Bladder microvascular endothelial cell (primary cell): ENCODE measurements at places on chromosomes 12 and 14. TPM values are rescaled to one million over a fixed set of nuclear protein-coding genes. Genes with fewer than 3 reads are reported as not detected.

The SP7 gene
- not detected in 2 replicates for total RNA-seq

The CALM1 gene
- 1,043 and 1,422 TPM in 2 replicates for total RNA-seq

The ZFHX2 gene
- total RNA-seq = under 0.01 and 1.0 TPM in 2 replicates

The SIRT4 gene
- 1.1 and 1.8 TPM in 2 replicates for total RNA-seq

The KIAA0586 gene
- 13.1 and 32.2 TPM in 2 replicates for total RNA-seq

The USP44 gene
- 0.81 and 4.6 TPM in 2 replicates for total RNA-seq

The BEST3 gene
- 0.19 TPM in 1 of 2 replicates, not detected in the other for total RNA-seq

The ERP27 gene
- under 0.01 and 0.06 TPM in 2 replicates for total RNA-seq

The STAT6 gene
- 49.7 and 63.9 TPM in 2 replicates for total RNA-seq

The ARG2 gene
- 15.7 and 21.6 TPM in 2 replicates for total RNA-seq

The REM2 gene
- total RNA-seq = not detected in 2 replicates

The GSG1 gene
- total RNA-seq = not detected in 2 replicates

The NDRG2 gene
- 0.65 and 1.5 TPM in 2 replicates for total RNA-seq

The FOXN3 gene
- 11.0 and 43.1 TPM in 2 replicates for total RNA-seq

The GPR137C gene
- 0.65 and 3.6 TPM in 2 replicates for total RNA-seq
